ENCODE measurements at places on chromosomes 13 and 19. TPM values are rescaled to one million over a fixed set of nuclear protein-coding genes. Genes with fewer than 3 reads are reported as not detected.
A peak's percentile ranks its signal among the peaks of the same experiment; 100 is the strongest.

Gene ZNF837
- total RNA-seq = 2.9 TPM

Gene PTOV1
- total RNA-seq = 102 TPM

Gene OR10H4
- not detected for total RNA-seq

Gene PGLYRP2
- total RNA-seq = 0.40 TPM

GRCh38 chr13:27665333-27665732 lies 43.6 kb downstream of the POLR1D start:
- peaks cover 11% of the 10 kb centered on the region for H3K36me3 ChIP-seq
- no peak for DNase-seq
- H3K27me3 ChIP-seq = no peaks in the 10 kb centered on the region

DNA sequence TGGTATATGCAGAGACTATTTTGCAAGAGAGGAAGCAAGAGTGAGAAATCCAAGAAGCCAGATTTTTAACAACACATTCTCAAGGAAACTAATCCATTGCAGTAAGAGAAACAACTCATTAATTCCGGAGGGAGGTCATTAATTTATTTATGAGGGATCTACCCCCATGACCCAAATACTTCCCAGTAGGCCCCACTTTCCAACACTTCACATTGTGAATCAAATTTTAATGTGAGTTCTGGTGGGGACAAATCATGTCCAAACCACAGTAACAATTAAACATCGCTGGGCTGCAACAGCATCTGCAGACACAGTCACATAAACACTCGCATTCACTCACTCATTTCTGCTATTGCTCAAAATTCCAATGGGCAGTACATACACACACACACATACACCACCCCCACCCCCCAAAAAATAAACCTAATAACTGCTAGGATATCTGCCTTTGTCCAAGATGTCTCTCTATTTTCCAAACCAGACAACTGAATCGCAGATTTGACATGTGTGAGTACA lies 1483.7 kb downstream of the PCDH9 start:
- H3K36me3 ChIP-seq = no peaks in the 10 kb centered on the region
- no peak overlapping the region for H3K27ac ChIP-seq
- no peak for DNase-seq
- no peaks in the 10 kb centered on the region for H3K4me1 ChIP-seq

DNA sequence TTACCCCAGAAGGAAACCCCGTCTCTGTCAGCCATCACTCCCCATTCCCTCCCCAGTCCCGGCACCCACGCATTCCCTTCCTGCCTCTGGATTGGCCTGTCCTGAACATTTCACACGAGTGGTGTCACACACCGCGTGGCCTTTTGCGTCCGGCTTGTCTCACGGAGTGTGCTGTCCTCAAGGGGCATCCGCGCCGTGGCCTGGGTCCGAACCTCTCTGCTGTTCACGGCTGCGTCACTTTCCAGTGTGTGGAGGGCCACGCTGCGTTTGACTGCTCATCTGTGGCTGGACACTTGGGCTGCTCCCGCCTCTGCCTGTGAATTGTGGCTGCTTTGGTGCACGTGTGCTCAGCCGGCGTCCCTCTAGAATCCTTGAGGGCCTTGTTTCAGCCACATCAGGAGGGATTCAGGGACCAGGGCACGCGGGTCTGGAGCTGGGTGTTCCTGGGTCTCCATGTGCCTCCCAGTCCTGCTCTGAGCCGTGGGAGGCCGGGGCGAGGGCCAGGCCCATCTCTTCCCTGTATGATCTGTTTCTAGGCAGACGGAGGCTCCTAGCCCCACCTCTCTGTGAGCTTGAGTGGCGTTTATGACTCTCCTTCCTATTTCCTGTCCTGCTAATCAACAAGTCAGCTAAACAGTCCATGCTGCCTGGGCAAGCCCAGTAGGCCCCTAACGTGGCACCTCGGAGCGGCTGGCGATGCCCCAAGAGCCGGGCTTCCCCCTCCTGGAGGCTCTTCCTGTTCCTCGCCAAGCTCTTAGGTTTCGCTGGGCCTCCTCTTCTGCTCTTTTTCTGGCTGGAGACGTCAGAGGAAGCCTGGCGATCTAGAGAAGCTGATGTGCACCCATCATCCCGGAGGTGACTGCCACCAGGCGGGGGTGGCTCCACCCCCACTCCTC lies 8.1 kb downstream of the STK11 start:
- H3K4me1 ChIP-seq = peaks cover 22% of the 10 kb centered on the region
- H3K27ac ChIP-seq = peak overlapping the region; percentile 96
- peaks cover 12% of the 10 kb centered on the region for H3K36me3 ChIP-seq

DNA sequence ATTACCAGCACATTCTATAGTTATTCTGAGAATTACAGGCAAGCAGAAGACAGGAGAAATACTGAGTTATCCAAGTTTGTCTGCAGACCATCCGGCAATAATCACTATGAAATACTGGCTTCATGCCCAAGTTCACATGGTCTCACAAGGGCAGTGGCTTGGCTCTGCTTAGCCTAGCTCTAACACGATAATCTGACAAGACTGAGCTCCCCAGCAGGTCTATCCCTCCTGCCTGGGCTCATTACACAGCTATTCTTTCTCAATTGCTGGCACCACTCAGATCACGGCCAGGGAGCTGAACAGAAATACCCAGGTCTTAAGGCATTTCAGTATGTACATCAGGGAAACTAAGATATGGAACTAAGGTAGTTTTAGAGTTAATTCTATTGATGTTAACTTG lies 361.6 kb upstream of the PCDH20 start:
- no peak for DNase-seq
- no peaks in the 10 kb centered on the region for H3K27me3 ChIP-seq
- H3K4me1 ChIP-seq = no peaks in the 10 kb centered on the region

DNA sequence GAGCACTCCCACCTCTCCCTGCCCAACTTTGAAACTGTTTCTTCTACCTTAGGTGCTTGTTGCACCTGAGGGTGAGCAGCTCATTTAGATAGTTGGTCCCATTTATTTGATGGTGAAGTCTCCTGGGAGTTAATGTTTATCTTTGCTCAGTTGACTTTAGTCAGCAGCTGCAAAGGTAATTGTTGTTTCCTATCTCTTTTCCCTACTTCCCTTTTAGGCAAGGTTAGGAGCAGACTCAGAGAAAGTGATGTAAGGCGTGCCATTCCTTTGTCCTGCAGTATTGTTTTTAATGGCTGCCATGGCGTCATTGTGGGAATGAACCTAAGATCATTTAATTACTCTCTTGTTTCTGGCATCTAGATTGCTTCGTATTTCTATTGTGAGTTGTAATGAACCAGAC lies 11.6 kb downstream of the AKAP11 start:
- H3K4me3 ChIP-seq = no peak overlapping the region
- DNase-seq = no peak
- peaks cover 9% of the 10 kb centered on the region for H3K4me1 ChIP-seq
- H3K27ac ChIP-seq = no peak overlapping the region

DNA sequence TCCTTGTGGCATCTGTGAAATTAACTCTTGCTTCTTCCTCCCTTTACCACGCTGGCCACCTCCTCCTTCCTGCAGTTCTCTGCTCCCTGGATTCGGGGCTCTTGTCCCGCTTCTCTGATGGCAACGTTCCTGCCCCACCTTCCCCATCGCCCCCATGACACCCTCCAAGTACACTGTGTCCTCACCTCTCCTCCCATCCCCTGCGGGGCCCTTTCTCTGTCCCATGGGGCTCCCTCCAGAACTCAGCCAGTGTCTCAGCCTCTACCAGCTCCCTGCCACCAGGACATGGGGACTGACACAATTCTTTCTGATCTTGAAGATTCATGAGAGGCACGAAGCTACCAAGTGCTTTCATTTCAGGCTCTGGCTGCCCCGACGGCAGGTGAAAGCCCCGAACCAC lies 9.1 kb downstream of the CARS2 start:
- DNase-seq = no peak
- peaks cover 15% of the 10 kb centered on the region for H3K4me1 ChIP-seq
- H3K4me3 ChIP-seq = no peak overlapping the region
- H3K27me3 ChIP-seq = no peaks in the 10 kb centered on the region

DNA sequence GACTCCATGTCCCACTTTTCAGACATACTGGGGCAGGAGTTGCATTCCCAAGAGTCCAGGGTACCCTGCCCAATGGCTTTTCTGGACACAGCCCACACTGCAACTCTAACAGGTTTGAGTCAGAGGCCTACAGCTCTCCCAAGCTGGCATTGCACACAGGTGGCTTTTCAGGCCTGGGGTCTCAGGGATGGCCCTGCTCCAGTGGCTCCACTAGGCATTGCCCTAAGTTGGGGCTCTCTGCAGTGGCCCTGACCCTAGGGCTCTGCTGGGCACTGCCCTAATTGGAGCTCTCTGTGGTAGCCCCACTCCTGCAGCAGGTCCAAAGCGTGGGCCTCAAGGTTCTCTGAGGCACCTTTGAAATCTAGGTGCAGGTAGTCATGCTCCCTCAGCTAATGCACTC lies 408.8 kb downstream of the SUCLA2 start:
- H3K4me3 ChIP-seq = no peak overlapping the region
- no peak overlapping the region for H3K27ac ChIP-seq
- no peaks in the 10 kb centered on the region for H3K4me1 ChIP-seq

DNA sequence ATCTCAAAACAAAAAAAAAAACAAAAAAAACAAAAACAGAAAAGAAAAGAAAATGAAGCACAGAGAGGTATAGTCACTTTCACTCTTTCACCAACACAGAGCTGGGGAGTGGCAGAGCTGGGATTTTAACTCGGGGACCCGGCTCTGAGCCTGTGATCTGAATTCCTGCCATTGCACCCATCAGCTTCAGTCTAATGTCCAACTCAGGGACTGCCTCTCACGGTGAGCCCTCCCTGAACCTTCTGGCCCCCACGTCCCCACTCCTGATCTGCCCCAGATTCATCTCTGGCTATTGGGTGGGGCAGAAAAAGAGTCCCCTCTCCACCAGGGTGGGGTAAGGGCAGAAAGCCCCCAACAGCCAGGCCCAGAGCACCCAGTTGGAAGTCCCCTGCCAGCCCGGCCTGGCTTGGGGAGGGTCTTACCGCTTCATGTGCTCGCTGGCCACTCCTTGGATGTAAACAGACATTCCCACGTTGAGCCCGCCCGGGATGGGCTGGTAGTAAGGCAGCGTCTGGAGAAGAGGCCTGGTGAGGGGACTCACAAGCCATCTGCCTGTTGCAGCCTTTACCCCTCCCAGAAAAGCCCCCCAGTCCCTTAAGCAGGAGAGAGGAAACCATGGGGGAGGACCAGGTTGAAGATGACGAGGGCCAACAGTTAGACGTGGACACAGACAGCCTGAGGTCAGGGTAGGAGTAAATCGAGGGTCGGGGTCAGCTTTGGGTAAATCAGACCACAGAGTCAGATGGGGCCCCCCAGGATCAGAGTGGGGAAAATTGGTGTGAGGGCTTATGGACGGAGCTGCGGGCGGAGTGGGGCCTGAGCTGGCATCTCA lies 520 bp downstream of the LGALS4 start:
- H3K36me3 ChIP-seq = peaks cover 7% of the 10 kb centered on the region
- no peak overlapping the region for H3K4me3 ChIP-seq
- H3K4me1 ChIP-seq = no peaks in the 10 kb centered on the region
- DNase-seq = no peak

DNA sequence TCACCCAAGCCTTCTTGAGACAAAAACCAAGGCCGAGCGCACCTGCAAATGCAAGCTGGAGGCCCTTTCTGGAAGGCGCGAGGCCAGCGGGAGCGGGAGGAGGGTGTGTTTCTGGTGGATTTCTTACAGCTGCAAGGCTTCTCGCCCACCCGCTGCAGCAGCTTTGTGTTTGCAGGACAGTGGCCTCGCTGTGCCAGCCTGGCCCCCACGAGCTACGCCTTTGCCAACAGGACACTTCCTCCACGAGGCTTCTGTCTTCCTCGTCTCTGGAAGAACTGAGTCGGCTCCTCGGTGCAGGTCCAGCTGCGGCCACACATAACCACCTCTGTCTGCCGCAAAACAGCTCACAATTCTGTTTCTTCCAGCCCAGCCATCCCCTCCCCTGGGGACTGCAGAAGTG lies 10.1 kb downstream of the ATCAY start:
- DNase-seq = no peak
- no peak overlapping the region for H3K4me3 ChIP-seq
- no peak overlapping the region for H3K27ac ChIP-seq
- peaks cover 1% of the 10 kb centered on the region for H3K27me3 ChIP-seq
- H3K36me3 ChIP-seq = no peaks in the 10 kb centered on the region

- no peak for DNase-seq
- no peaks in the 10 kb centered on the region for H3K27me3 ChIP-seq
- no peak overlapping the region for H3K27ac ChIP-seq
Observed at GRCh38 chr13:67440236-67440975, 210.3 kb upstream of the PCDH9 start.

GRCh38 chr13:110713981-110714796 lies 689 bp downstream of the ING1 start:
- H3K4me3 ChIP-seq = peak overlapping the region; percentile 91
- peak; percentile 73 for DNase-seq
- H3K27ac ChIP-seq = peak overlapping the region; percentile 93
